Skin of body (tissue), 3 donors: ENCODE measurements at places on chromosomes 3 and 15. TPM values are rescaled to one million over a fixed set of nuclear protein-coding genes. Genes with fewer than 3 reads are reported as not detected.

Gene MBD4
- 23.3 TPM for total RNA-seq

Gene POLR2M
- 273 TPM for total RNA-seq

Gene KY
- 7.2 TPM for total RNA-seq

Gene RPP14
- total RNA-seq = 13.2 TPM

Gene LRRC28
- 26.0 TPM for total RNA-seq

Gene SLC28A2
- not detected for total RNA-seq

Gene GOLGA8H
- total RNA-seq = 1.2 TPM

Gene C3orf49
- total RNA-seq = not detected

Gene KIF7
- total RNA-seq = 7.0 TPM

Gene STAC
- 12.6 TPM for total RNA-seq

Gene ZNF148
- 25.9 TPM for total RNA-seq
